ENCODE measurements at places on chromosomes 7 and 10.

- no peak for DNase-seq
Observed at GRCh38 chr10:76881477-76882220, 756.0 kb downstream of the KCNMA1 start.

- DNase-seq, result no peak
Observed at GRCh38 chr7:151520419-151521261, 945 bp upstream of the RHEB start.

- no peak for DNase-seq
Observed at GRCh38 chr7:91949221-91950009, 8.8 kb downstream of the AKAP9 start.

DNA sequence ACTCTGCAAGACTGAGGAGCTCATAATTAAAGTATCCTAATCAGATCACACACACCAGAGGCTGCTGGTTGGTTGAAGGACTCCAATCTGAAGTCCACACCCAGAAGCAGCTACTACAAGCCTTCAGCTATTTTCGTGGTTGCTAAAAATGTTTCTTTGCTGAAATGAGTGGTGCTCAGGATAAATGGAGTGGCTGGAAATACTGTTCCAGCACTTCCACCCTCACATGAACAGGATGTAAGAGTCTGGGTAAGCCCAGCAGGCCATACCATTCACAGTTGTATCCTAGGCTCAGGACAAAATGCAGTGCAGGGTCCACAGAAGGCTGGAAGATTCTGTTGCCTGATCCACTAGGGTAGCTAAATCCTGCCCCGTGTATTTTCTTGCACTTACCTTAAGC is 34.1 kb downstream of the AFAP1L2 start:
- DNase-seq, result no peak

- no peak for DNase-seq
Observed at GRCh38 chr7:4733936-4734528, 41.4 kb upstream of the AP5Z1 start.

- no peak for DNase-seq
Observed at GRCh38 chr7:152709287-152710152, 33.6 kb upstream of the XRCC2 start.

DNA sequence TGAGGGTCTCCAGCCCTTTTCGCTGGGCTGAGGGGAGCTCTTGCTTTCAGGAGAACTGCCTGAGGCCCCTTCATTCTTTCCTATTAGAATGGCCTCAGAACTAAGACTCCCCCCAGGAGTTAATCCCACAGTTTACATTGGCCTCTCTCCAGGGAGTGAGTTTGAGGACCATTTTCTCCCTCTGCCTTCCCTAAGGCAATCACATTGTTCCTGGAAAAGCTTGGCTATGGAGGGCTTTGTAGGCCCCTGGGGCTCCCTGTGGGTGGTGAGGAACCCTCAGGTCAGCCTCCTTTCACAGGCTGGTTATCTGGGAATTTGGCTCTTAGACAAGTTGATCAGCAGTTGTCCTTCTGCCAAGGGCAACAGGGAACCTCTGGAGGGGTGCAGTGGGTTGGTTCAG is 343.7 kb downstream of the RPS24 start:
- DNase-seq, result no peak

DNA sequence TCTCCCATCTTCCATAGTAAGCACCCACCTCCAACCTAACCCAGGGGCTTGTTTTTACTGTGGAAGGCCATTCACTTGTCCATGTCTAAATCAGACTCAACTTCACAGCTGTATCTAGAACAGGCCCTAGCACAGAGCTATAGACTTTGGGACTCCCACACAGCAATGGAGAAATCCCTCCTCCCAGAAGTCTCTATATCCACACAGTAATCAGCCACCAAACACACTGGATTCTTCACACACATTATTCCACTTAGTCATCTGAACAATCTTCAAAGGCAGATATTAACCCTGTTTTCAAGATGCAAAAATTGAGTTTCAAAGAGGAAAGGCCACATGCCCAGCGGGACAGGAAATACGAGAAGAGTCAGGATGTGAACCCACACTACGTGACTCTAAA is 81.8 kb downstream of the MALSU1 start:
- DNase-seq, result no peak

DNA sequence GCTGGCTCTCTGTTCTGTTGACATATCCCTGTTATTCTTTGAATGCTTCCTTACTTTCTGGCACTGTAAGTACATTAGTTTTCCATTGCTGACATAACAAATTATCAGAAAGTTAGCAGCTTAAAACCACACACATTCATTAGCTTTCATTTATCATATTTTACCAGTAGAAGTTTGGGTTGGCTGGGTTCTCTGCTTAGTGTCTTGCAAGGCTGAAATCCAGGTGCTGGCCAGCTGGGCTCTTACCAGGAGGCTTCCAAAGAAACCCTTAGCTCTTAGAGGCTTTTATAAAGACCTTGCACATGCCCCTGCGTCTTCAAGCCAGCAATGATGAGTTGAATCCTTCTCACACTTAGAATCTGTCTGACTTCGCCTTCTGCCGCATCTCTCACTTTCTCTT is 160.6 kb downstream of the MLLT10 start:
- no peak for DNase-seq

- DNase-seq, result no peak
Observed at GRCh38 chr10:76618641-76619040, 1019.0 kb downstream of the KCNMA1 start.

DNA sequence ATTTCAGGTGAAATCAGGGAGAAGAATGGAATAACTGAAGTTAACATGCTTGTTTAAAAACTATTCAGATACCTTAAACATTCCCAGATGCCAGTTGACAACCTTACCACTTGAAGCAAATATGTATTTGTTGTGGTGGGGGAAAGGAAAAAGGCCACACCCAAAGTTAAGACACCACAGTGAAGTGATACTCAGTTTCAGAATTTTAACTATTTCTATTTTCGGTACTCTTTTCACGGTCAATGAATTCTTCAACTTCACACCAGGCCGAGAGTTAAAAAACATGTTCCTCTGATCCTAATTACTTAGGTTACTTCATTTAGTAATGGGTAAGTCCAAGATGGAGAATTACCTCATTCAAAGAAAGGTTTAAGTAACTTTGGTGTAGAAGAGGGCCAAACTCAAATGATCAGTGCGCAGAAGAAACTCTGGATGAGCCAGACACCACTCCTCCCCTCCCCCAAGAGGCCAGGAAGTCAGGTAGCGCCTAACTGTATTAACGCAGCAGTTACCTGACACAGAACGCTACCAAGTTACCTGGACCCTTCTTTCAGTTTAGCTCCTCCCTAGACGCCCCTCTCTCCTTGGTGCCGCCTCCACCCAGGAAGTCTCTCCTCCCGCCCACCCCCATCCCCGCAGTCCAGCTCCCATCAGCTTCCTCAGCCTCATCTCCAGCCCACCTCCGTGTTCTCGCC is 700 bp downstream of the MTPN start:
- DNase-seq, result no peak

DNA sequence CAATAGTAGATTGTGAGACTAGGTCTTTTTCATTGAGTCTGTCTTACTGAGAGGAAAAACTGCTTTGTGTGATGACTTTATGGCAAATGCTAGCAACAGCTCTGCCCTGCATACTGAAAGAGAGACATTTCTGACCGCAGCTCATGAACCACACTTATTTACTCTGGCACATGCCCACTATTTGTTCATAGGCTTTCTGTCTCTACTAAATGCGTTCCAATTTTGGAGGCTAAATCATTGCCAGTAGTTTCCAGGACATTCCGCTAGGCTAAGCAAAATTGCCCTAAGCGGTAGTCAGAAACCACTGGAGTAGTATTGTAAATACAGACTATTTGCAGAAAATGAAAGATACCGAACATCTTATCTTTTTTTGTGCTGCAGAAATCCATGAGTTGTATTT is 55.6 kb upstream of the DLX6 start:
- DNase-seq, result no peak

DNA sequence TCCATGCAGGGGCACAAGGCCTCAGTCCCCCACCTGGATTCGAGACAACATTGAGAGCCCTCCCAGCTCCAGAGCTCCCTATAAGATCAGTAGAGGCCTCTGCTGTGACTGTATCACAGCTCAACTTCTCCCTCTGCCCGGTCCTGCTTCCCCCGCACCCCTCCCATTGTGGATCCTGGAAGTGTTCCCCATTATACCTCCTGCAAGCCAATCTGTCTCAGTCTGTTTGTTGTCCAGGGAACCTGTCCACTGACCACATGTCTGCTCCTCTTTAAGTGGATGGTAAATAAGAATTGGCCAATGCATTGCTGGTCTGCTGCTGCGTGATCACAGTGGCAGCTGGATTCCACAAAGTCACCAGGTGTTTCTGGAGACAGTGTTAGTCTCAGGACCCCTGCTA is 259.7 kb upstream of the HABP2 start:
- no peak for DNase-seq

DNA sequence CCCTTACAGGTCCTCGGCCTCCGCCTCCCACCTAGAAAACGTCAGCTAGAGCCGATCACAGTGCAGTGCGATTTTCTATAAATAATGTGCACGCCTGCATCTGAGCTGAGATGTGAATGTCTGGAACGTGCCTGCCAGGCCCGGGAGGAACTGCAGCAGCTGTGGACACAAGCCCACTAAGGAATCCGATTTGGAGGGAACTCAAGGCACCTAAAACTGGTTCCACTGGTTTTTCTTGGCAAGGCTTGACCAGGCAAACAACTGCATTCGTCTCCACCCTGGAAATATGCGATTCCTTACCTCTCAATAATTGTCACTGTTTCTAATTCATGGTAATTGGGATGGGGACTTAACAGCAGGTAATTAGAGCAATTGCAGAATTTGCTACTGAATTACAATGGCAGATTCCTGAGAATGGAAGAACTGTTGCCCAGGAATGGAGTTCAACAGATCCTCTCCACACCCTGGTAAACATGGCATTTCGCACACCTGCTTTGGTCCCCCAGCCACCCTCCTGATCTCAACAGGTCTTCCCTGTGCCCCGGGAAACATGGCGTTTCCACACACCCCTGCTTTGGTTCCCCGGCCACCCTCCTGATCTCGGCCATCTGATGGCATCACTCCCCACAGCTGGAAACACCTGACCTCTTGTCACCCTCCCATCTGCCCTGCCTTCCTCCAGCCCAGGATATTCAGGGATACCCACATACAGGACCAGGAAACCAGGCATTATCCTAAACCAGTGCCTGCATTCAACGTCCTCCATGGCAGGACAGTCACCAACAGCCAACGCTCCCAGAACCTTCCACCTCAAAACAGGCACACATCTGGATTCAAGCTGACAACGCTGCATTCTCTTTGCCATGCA is 76.0 kb downstream of the DIP2C start:
- no peak for DNase-seq

GRCh38 chr7:120165227-120165626 is 107.7 kb upstream of the KCND2 start:
- no peak for DNase-seq

DNA sequence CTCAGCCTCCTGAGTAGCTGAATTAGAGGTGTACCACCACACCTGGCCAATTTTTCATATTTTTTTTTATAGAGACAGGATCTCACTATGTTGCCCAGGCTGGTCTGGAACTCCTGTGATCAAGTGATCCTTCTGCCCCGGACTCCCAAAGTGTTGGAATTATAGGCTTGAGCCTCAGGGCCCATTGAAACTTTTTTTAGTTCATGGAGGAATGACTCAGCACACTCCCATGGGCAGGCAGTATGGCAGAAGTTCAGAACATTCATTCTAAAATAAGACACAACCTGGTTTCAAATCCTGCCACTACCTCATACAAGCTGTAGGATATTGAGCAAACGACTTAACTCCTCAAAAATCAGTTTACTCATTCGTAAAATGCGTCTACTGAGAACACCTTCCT is 320.4 kb upstream of the SP8 start:
- no peak for DNase-seq

DNA sequence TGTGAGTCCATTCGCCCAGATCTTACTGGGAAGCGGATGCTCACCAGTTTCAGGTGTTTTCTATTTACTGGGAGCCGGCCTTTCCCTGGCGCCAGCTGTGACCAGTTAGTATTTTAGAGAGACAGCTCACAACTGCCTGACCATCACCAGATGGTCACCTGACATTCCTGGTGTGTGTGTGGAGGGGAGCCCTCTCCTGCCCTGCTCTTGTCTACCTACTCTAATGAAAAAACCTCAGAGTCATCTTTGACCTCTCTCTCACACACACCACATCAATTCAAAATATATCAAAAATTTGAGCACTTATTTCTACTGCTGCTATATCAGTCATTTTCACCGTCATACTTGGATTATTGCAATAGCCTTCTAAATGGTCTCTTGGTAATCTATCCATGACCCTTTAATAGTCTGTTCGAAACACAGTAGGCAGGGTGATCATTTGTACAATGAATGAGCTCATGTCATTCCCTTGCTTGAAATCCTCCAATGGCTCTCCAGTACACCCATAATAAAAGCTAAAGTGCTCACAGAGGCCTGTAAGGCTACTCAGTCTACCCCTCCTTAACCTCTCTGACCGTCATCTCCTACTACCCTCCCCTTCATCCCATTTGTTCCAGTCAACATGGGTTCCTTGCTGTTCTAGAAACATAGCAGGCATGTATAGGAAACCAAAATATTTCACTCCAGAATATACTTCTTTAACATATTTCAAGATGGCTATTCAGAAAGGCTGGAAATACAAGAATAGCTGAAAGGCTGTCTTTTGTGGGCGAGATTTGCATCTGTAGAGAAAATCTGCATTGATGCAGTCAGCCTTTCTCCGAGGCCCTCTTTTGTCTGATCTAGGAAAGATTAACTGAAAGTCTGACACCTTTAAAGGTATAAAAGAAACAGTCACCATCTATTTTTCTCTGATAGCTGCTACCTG is 17.5 kb upstream of the NT5C3A start:
- no peak for DNase-seq

DNA sequence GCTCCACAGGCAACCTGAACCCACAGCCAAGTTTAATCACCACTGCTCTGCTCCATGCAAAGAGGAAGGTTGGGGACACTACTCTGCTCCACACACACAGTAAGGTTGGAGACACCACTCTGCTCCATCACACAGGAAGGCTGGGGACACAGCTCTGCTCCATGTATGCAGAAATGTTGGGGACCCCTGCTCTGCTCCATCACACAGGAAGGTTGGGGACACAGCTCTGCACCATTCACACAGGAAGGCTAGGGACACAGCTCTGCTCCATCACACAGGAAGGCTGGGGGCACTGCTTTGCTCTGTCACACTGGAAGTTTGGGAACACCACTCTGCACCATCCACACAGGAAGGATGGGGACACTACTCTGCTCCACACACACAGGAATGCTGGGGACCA is 14.8 kb upstream of the ADARB2 start:
- DNase-seq, result no peak

GRCh38 chr10:110544958-110545537 is 22.4 kb upstream of the SMC3 start:
- DNase-seq, result no peak

DNA sequence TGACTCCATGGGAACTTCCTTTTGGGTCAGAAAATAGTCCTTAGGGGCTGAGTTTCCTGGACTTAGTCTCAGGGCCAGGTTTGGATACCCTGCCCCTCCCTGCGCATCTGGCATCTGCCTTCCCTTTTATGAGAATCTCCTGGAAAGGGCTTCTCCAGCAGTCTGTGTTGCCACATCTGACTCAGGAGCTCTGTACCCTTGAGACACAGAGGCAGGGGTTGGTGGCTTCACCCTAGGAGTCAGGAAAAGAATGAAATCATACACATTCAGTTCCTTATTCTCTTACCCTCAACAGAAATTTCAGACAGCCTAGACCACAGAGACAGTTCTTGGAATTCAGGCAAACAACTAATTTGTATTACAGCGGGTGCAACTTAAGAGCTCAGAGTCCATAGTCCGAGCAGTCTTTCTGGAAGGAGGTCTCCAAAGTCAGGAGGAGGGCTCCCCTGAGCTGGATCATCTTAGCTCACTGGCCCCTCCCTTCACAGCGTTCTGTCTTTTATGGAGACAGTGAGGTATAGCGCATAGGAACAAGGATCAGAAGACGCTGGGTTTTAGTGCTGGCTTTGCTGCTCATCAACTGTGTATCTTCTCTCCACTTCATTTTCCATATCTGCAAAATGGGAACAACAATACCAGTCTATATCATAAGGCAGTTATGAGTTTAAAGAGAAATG is 3.0 kb upstream of the PLAU start:
- DNase-seq, result no peak

All from NCI-H1436 treated with DMSO at 0.1 percent for 48 hours (cell line).